CD4-positive, alpha-beta T cell treated with Interleukin-4 for 4 hours (primary cell): ENCODE measurements at places on chromosomes 11 and 22.

GRCh38 chr11:69986830-69987229 is 91.3 kb upstream of the ANO1 start:
- no peak for DNase-seq

GRCh38 chr22:47598864-47599263 is 836.4 kb downstream of the TBC1D22A start:
- no peak for DNase-seq

GRCh38 chr11:118545533-118545932 is 14.5 kb downstream of the TMEM25 start:
- DNase-seq, result no peak

GRCh38 chr11:30917859-30918478 is 331.8 kb upstream of the MPPED2 start:
- peak; percentile 4 for DNase-seq

GRCh38 chr11:7417328-7417727 is 68.0 kb upstream of the OLFML1 start:
- no peak for DNase-seq

DNA sequence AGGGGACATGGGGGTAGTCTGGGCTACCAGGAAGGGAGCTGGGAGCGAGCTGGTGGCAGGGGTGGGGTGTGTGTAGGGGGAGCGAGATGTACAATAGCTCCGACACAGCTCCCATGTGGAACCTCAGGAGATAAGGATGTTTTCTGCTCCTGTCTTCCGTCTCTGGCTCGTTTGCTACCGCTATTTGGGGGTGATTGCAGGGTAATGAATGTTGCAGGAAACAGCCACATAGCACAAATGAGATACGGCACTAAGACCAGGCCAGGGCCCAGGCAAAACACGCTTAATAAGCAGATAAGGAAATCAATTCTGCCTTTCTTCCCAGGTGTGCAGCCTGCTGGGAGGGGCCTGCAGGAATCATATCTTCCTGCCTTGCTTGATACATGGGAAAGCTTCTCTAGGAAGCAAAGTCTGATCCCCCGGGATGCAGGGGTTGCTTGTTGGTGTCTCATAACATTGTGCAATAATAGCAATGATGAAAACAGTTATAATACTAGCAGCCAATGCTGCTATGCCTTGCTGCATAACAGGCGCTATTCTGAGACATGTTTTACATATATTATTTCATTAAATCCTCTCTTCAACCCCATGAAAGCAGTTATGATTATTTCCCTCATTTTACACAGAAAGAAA is 158.7 kb downstream of the ST3GAL4 start:
- DNase-seq, result no peak
